ENCODE measurements at places on chromosomes 13 and 19.

- no peak for DNase-seq
Measured at GRCh38 chr19:49518033-49518432, 5.6 kb downstream of the FCGRT start.

DNA sequence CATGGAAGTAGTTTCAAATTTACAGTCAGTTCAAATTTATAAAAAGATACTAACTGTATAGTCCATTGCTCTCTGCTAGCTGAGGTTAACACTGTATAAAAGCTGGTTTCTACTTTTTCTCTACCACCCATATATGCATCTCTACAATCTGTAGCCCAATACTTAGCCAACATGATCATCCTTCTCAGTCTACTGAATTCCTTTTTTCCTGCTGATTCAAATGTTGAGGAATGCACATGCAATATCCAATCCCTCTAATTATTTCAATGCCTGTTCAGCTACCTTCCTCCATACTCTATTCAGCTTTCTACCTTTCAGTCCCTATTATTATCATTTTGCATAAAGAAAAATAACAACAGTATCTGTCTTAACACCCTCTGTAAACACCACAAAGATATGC is 15.6 kb downstream of the KPNA3 start:
- no peak for DNase-seq

- DNase-seq: no peak
Measured at GRCh38 chr13:73602295-73602694, 531.9 kb downstream of the KLF12 start.

DNA sequence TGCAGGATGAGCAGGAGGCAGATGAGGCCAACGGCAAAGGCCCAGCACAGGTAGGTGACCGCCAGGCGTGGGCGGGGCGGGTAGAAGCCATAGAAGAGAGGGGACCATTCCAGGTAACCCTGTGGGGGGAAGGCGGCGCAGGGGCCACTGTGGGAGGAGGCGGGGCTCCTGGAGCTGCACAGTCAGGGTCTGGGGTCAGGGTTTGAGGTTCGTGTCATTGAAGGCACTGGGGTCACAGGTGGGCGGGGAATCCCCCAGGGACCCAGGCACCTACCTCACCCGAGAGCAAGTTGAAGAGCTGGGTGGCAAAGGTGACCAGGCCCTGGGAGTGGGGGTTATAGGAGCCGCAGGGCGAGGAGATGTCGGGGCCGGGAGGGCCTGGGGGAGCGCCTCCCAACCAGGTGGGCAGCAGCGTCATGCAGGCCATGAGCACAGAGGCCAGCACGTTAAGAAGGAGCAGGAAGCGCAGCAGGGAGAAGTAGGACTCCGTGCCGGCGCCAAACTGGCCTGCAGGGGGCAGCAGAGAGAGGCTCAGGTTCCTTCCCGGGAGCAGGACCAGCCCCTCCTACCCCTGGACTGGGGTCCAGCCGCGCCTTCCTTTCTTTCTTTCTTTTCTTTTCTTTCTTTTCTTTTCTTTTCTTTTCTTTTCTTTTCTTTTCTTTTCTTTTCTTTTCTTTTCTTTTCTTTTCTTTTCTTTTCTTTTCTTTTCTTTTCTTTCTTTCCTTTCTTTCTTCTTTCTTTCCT is 4.6 kb downstream of the TMC4 start:
- peak; percentile 70 for DNase-seq

- no peak for DNase-seq
Measured at GRCh38 chr19:14412996-14413692, 6.0 kb downstream of the DDX39A start.

DNA sequence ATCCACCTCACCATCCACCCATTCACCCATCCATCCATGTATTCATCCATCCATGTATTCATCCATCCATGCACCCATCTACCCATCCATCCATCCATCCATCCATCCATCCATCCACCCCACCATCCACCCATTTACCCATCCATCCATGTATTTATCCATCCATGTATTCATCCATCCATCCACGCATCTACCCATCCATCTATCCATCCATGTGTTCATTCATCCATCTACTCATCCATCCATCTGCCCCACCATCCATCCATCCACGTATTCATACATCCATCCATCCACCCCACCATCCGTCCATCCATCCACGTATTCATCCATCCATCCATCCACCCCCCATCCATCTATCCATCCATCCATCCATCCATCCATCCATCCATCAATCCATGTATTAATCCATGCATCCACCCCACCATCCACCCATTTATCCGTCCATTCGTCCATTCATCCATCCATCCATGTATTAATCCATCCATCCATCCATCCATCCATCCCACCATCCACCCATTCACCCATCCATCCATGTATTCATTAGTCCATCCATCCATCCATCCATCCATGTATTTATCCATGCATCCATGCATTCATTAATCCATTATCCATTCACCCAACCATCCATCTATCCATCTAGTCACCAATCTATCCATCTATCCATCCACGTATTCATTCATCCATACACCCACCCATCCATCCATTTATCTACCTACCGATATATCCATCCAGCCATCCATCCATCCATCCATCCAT is 2.6 kb downstream of the IL12RB1 start:
- DNase-seq: no peak

DNA sequence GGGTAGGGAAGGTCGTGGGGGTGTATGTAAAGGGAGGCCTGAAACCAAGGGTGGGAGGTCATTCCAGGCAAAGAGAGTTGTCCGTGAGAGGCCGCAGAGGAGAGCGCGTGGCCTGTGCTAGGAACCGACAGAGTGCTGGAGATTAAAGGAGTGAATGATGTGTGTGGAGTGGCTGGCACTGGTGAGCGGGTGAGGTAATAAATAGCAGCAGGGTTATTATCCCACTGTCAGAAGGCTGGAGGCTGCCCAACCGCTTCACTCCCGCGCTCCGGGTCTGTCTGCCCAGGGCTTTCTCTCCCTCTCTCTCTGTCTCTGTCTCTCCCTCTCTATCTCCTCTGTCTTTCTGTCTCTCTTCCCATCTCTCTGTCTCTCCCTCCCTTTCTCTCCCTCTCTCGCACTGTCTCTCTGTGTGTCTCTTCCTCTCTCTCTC is 17.4 kb downstream of the ZNF579 start:
- no peak for DNase-seq

- no peak for DNase-seq
Measured at GRCh38 chr19:18708452-18709231, 25.2 kb downstream of the CRTC1 start.

GRCh38 chr19:2477732-2478191 is 1.8 kb downstream of the GADD45B start:
- no peak for DNase-seq

DNA sequence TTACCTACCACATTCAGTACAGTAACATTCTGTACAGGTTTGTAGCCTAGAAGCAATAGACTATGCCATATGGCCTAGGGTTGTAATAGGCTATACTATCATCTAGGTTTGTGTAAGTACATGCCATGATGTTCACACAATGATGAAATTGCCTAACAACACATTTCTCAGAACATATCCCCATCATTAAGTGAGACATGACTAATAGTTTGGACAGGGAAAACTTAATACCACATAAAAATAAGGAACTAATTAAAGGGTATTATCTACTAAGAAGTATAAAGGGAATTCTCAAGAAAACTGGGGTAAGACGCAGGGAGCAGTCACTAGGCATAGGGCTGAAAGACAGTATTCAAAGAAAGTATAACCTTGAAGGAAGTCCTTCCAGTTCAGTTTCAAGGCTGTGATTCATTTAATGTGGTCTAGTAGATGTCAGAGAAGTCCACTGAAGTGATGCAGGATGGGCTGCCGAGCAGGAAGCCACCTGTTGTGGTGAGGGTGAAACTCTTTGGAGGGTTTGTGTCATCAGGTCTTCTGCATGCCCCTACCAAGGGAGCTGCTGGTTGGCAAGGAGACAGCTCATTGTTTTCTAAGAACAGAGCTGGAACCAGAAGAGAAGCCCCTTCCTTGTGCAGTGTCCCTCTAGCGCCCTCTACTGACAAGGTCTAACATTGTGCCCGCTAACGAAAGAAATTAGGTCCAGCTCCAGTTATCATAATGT is 122.9 kb downstream of the OLFM4 start:
- DNase-seq: no peak

GRCh38 chr13:97120976-97121375 is 101.2 kb upstream of the MBNL2 start:
- DNase-seq: no peak

GRCh38 chr13:49220036-49220855 is at the start of gene MLNR:
Gene MLNR, plus strand, starts transcription at chr13:49220338. Its CDS starts 0 bp downstream, at chr13:49220338.
- DNase-seq: no peak

- no peak for DNase-seq
Measured at GRCh38 chr19:23391236-23391635, 4.0 kb downstream of the ZNF91 start.

GRCh38 chr13:24632382-24633121 is 47.7 kb upstream of the ATP12A start:
- no peak for DNase-seq

DNA sequence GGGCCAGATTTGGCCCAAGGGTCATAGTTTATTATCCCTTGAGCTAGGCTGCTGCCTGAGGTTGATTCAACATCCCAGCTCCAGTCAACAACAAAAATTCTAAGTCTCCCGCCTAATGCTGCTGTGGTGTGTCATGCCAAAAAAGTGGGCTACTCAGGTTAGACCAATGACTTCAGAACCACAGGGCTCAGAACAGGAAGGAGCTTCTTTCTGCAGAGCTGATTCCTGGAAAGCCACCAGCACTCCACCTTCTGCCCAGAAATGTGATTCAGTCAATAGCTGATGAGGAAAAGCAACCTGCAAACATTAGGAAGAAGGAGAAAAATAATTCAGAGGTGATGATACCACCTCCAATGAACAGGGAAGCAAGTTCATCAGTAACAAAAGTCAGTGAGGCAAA is 56.1 kb upstream of the SERPINE3 start:
- no peak for DNase-seq

DNA sequence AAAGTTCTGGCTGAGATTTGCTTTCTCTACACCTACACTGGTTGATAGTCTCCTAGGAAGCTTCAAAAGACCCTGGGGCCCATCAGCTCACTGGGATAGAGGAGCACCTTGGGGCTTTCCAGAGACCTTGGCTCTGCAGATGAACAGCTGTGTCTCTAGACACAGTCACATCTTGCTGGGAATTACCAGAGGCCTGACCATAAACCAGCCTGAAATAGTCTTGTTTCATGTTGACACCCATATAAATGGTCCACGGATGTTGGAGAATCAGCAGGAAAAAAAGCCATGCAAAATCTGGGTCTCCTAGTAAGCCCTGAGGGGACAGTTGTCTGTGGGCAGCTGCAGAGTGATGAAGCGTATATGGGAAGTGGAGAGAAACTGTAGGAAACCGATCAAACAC is 207.6 kb downstream of the DNAJC15 start:
- no peak for DNase-seq

DNA sequence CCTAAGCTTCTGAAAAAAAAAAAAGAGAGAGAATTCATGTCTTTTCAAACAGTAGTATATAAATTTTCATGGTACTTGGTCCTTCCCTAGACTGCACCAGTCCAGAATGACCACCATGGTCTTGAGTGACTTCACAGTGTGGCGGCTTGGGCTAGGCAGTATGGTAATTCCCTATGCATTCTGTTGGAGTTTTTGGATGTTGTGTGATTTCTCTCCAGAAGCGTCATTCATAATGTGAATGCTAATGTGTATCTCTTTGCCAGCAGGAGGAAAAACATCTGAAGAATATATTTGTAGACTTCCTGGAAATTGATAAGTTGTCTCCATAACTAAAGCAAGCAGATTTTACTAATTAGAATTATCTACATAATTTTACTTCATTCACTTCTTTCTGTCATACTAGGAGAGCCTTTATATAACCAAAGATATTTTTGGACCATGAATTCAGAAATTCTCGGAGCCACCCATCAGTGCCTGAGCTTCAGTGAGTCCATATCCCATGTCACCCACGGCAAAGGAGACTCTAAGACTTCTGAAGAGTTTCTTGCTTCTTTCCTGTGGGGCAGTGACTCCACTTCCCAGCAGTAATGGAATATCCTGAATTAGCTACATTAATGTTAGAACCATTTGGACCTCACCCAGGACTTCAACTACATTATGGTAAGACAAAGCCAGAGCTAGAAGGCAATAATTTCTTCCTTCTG is 8.4 kb downstream of the STARD13 start:
- DNase-seq: no peak

GRCh38 chr19:12783291-12783848 is 7.9 kb upstream of the JUNB start:
- no peak for DNase-seq

DNA sequence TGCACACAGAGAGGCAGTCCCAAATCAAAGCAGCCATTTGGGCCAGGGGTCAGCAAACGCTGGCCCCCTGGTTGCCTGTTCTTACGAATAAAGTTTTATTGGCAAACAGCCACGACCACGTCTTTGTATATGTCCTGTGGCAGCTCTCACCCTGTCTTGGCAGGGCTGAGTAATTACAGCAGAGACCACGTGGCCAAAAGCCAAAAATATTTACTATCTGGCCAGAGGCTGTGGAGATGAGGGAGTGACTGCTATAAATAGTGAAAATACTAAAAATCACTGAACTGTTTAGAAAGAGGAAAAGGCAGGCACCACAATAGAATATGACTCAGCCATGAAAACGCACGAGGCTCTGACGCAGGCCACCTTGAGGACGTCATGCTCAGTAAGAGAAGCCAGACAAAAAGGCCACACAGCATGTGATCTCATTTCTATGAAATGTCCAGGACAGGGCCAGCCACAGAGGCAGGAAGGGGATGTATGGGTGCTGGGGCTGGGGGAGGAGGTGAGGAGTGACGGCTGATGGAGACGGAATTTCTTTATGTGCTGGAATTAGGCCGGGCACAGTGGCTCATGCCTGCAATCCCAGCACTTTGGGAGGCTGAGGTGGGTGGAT is 29.4 kb downstream of the SMIM24 start:
- DNase-seq: peak; percentile 86

GRCh38 chr19:33683881-33684537 is 62.3 kb downstream of the CHST8 start:
- no peak for DNase-seq

DNA sequence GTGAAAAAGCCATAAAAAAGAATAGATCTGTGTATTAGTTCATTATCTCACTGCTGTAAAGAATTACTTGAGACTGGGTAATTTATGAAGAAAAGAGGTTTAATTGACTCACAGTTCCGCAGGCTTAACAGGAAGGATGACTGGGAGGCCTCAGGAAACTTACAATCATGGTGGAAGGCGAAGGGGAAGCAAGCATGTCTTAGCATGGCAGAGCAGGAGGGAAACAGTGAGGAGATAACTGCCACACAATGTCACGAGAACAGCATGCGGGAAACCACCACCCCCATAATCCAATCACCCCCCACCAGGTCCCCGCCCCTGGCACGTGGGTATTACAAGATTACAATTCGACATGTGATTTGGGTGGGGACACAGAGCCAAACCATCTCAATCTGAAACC is 39.1 kb upstream of the EEF1AKMT1 start:
- DNase-seq: no peak

All from smooth muscle cell of the brain vasculature (primary cell).